ENCODE measurements at places on chromosomes 16 and 17.

GRCh38 chr17:4795168-4795567 lies 796 bp upstream of the PSMB6 start:
- no peak for DNase-seq

DNA sequence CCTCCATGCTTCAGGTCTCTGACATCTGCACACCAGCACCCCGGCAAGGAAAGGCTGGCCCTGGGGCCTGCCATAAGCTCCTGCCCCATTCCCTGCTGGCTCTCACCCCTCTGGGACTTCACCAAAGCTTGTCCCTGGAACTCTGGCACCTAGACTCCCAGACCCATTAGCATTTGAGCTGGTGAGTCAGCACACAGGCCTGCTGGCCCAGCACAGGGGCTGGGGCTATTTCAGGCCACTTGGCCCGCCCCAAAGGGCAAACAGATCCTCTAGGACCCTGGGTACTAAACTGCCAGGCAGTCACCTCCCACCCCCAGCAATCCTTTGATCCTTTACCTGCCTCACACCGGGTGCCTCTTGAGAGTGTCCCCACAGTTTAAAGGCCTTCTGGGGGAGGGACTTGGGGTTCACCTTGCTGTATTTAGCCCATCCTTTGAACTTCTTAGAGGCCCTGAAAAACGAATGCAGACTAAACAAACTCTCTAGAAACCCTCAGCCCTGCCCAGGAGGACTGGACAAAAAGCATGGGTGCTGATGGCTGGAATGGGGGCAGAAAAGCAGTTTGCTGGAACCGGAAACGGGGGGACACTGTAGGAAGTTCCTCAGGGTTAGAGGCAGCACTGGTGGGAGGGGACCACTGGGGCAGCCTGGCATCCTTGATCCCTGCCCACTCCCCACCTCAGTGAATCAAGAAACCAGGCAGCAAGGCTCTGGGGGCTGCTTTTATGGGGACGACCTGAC lies 3.2 kb upstream of the SAMD14 start:
- DNase-seq: peak; percentile 67

DNA sequence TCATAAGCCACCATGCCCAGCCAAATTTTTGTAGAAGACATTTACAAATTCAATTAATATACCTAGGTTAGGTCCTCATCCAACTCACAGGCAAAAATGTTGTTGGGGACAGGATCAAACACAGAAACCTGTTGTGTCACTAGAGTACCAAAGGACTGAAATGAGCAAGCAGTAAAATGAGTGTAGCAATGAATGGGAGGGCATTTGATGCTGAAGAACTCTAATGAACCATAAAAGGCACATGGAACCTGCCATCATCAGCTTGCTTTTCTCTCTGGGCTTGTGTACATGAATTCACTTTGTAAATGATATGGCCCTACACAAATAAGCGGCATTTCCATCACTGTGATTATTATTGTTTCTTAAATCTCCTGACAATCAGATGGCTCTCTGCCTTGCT lies 17.8 kb downstream of the USP31 start:
- no peak for DNase-seq

GRCh38 chr17:37710344-37710886 lies 34.4 kb downstream of the HNF1B start:
- DNase-seq: peak; percentile 87

DNA sequence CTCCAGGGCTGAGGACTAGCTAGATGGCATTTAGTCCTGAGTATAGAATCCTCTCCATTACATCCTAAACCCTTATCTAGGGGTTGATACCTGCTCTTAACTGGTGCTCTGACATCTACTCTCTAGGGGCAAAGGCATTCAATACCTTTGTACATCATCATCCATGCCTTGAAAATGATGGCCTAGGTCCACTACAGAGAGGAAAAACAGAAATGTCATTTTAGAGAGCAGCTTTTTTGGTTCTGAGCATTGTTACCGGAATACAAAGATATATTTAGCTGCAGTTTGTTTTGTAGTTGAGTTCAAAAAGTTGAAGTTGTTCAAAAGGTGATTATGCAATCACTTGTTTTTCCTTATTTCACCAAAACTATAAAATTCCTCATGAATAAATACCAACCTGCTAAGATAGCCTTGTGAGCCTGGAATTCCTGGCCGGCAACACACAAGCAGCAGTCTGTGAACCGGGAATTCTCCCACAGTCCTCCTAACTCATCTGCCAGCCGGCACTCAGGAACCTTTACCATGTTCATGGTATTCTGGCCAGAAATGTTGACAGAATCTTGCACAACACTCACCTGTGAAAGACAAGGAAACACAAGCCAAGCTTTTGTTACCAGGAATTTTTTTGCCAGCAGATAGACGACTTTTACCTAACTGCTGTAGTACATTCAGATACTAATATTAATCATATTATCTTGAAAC lies 35.4 kb downstream of the NXPH3 start:
- DNase-seq: no peak
